Peyer's patch (tissue), 4 donors: ENCODE measurements at places on chromosomes 1 and 21. TPM values are rescaled to one million over a fixed set of nuclear protein-coding genes. Genes with fewer than 3 reads are reported as not detected.

GRCh38 chr1:207807326-207807689 lies 55.5 kb downstream of the CD46 start:
- H3K4me3 ChIP-seq = no peak overlapping the region
- H3K27ac ChIP-seq = peak overlapping the region; percentile 59
- H3K27me3 ChIP-seq = no peaks in the 10 kb centered on the region
- H3K36me3 ChIP-seq = peaks cover 95% of the 10 kb centered on the region

GRCh38 chr1:63626222-63626621 lies 33.0 kb downstream of the PGM1 start:
- no peaks in the 10 kb centered on the region for H3K4me1 ChIP-seq
- no peak overlapping the region for H3K4me3 ChIP-seq
- no peak for DNase-seq
- no peak overlapping the region for H3K27ac ChIP-seq

DNA sequence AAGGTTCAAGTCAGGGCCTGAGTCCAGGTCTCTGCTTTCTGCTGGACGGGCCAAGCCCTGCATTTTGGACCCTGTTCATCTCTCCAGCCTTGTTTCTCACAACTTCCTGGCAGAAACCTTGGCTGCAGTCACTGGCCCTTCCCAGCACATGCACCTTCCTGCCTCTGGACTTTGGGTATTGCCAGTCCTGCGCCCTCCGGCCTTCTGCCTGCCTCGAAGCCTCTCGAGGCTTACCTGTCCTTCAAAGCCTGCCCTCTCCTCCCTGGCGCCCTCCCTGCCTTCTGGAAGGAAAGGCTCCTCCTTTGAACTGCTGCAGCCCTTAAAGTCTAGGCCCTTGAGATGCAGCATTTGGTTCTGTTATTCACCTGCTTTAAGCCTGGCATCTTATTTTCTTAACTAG lies 52.8 kb downstream of the HTR6 start:
- H3K27ac ChIP-seq = no peak overlapping the region
- H3K36me3 ChIP-seq = peaks cover 4% of the 10 kb centered on the region
- DNase-seq = no peak

GRCh38 chr1:59732214-59732955 lies 82.4 kb upstream of the HOOK1 start:
- H3K4me1 ChIP-seq = no peaks in the 10 kb centered on the region
- peak overlapping the region; percentile 29 for H3K27ac ChIP-seq
- H3K36me3 ChIP-seq = no peaks in the 10 kb centered on the region
- H3K27me3 ChIP-seq = no peaks in the 10 kb centered on the region
- no peak for DNase-seq

DNA sequence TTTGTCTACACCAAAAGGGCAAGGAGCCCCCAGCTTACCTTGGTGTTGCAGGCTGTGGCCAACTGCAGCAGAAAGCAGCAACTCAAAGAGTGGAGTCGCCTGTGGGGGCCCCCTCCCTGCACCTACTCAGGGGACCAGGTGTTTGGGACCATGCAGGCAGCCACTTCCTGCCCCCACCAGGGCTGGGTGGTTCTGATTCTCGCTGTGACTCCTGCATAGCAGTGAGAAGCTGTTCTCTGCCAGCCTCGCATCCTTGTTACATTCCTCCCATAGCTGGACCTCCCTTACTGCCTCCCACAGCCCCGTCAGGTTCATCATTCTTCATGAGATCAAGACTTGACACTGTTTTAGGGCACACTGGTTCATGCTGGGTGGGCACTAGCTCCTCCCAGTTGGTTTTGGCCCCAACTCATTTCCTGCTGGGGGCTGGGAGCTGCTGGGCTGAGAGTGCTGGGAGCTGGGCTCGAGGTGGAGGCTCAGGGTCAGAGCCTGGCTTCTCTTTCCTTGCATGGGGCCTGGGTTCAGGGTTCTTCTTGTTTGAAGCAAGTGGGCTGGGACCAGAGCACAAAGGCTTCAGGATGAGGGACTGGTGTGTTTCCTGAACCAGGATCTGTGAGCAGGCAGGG lies 146.9 kb upstream of the C1orf174 start:
- H3K36me3 ChIP-seq = no peaks in the 10 kb centered on the region
- H3K4me1 ChIP-seq = no peaks in the 10 kb centered on the region

DNA sequence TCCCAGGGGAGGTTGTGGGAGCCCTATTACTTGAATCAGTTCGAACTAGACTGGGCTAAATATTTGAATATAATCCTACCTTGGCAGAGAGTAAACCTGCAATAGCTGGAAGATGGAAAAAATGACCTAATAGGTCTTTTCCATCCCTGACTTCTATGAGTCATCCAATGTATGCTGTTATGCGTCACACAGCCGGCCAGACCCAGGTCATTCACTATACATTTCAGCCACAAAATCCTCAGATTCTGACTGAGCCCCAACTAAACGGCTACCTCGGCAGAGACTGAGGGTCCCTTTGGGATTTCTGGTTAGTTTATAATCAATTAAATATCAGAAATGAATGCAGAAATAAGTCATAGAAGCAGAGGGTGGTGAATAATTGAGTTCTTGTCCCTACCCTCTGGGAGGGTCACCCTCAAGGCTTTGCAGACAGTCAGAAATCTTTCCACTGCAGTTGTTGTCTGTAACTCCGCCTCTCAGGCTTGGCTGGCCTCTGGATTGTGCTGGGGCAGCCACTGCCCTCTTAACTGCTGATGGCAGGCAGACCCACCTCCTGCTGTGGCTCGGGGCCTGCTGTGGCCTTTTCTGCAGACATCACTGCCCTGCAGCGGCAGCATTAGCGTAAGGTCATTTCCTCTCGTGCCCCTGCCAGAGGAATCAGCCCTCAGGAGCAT lies 240.5 kb downstream of the TGFB2 start:
- H3K4me1 ChIP-seq = no peaks in the 10 kb centered on the region
- DNase-seq = no peak
- H3K27ac ChIP-seq = no peak overlapping the region
- no peak overlapping the region for H3K4me3 ChIP-seq

ESPN gene
- 300 TPM for total RNA-seq

OR2T10 gene
- total RNA-seq = not detected

REN gene
- total RNA-seq = not detected

ANKRD34A gene
- 3.7 TPM for total RNA-seq

RIMS3 gene
- total RNA-seq = 6.6 TPM

CYP4B1 gene
- total RNA-seq = 7.4 TPM
